ENCODE measurements at places on chromosomes 2 and 18. TPM values are rescaled to one million over a fixed set of nuclear protein-coding genes. Genes with fewer than 3 reads are reported as not detected.

Gene ACOXL
- total RNA-seq = not detected

Gene SERPINB10
- total RNA-seq = 0.20 TPM

Gene STARD6
- not detected for total RNA-seq

Gene MSTN
- not detected for total RNA-seq

Gene LIMS3
- 3.2 TPM for total RNA-seq

Gene RNF125
- total RNA-seq = 3.3 TPM

Gene SP5
- not detected for total RNA-seq

Gene CTAGE1
- total RNA-seq = not detected

Gene PRKCE
- total RNA-seq = 22.3 TPM

Gene UPP2
- total RNA-seq = not detected

DNA sequence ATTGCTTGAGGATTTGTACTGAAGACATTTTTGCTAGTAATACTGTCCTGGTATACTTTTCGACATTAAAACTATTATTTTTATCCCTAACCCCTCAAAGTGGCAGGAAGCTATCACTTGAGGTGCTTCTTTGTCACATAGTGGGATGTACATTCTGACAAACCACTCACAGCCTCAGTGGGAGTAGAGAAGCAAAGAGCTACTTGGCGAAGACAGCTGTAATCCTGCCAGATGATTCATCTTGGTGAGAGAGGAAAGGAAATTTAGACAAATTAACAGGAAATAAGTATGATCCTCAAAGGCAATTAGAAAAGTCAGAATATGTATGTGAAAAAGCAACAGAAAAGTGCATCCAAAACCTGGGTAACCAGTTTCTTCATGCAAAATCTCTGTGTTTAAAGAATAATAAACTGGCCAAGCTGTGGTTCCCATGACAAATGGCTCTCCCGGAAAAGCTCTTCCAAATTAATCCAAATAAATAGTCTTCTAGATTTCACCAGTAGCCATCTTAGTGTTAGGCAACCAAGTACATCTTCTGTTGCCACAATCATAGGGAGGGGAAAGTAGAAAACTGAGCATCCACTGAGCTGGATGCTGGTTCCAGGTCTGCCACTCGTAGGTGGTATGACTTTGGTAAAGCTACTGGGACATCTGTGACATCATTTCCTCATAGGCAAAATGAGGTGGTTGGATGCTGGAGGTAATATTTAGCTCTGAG lies 308.0 kb upstream of the LYPD1 start:
- no peak for DNase-seq

DNA sequence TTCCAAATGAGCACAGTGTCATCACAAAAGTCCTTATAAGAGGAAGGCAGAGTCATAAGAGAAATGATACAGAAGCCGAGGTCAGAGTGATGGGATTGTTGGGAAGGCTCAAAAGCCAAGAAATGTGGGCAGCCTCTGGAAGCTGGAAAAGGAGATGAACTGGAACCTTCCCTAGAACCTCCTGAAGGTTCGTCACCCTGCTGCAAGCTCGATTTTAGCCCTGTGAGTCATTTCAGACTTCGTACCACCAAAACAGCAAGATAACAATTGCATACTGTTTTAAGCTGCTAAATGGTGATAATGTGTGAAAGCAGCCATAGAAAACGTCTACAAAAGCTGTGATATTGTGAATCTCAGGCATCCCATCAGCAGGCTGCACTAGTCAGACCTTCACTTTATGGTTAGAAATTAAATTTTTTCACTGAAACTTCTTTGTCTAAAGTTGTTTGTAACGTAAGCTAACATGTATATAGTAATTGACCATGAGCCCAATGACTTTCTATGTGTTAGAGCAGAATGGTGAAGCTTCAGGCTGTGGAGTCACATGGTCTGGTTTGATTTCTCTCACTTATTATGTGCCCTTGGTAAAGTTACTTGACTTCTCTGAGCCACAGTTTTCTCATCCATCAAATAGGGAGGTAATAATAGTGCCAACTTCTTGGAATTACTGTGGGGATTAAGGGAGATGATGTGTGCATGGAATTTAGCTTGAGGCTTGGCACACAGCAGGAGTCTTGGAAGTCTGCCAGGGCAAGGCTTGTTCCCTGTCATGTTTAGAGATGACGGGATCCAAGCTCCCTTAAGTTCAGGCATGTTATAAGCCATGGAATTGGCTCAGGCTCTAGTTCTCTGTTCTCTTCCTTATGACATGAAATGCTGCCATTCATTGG lies 132.0 kb upstream of the CCDC195 start:
- DNase-seq = no peak

DNA sequence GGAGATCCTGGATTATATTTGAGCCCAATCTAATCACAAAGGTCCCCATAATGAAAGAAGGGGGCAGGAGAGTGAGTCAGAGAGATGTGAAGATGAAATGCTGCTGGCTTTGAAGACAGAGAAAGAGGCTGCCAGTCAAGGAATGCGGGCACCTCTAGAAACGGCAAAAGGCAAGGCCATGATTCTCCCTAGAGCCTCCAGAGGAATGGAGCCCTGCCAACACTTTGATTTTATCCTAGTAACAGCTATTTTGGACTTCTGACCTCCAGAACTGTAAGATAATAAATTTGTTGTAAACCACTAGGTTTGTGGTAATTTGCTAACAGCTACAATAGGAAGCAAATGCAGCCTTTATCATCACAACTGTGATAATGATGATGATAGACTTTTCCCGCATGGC lies 32.9 kb downstream of the LBH start:
- DNase-seq = no peak

- DNase-seq = no peak
Observed at GRCh38 chr2:41000374-41000773, 548.5 kb upstream of the SLC8A1 start.

DNA sequence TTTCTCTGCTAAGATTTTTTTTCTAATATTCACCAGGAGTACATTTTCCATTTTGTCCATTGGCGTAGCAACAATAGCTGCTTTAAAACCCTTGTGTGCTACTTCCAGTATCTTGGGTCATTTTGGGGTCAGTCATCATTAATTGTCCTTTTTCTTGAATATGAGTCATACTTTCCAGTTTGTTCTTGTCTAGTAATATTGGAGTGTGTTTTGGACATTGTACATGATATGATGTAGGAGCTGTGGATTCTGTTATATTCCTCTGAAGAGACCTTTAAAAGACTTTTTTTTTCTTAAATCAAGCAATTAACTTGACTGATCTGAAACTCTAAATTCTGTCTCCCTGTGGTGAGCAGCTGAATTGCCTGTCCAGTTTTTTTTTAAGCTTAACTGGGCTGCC lies 40.8 kb downstream of the AGPS start:
- DNase-seq = no peak

GRCh38 chr2:174485788-174486562 lies 854 bp downstream of the GPR155 start:
- DNase-seq = peak; percentile 46

GRCh38 chr2:8575834-8576423 lies 105.9 kb upstream of the ID2 start:
- DNase-seq = no peak

DNA sequence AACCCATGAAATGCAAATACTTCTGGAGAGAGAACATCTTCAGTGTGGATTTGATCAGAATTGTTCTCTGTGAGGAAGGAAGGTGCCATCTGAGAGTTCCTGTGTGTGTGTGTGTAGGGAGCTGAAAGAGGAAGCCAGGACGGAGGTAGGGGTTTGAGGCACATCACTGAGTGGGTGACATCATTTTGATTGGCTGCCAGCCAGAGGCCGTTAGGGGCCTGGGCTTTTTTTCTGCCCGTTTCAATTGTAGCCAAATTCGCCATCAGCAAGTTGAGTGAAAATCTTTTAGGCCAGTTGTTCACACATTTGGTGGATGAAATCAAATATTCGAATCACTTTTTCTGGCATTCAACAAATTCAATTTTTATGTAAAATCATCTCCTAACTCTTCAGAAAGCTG lies 48.9 kb downstream of the TSN start:
- no peak for DNase-seq

DNA sequence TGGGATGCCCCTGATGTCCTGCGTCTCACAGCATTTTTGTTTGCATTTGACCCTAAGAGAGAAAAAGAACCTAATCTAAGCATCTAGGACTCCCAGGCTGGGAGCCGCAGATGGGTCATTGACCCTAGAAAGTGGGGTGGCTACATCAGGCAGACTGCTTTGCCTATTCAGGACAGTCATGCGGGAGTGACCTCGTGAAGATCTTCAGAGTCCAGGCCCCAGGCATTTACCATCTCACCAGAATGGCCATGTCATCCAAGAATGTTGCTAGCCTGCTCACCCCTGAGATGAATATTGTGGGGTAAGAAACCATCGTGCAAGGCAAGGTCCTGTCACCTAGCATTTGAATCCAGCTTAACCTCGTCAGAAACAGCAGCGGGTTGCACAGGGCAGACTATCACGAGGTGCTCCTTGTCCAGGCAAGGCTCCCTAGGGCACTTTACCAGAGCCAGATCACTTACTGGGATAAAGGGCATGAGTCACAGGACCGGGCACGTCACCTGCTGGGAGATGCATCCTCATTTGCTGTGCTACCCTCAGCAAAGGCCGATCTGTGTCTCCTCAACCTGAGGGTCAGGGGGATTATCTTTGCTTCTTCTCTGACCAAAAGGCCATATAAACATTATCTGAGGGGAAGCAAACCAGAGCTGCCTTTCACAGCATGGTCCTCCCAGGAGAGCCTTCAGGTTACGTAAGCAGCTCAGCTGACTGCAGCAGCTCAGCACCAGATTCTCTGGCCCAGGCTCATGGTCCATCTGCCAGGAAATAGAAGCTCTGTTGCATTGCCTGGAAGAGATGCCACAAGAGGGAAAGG lies 162.3 kb downstream of the ACKR3 start:
- peak; percentile 88 for DNase-seq

GRCh38 chr2:167862296-167862695 lies 385.1 kb downstream of the STK39 start:
- no peak for DNase-seq

DNA sequence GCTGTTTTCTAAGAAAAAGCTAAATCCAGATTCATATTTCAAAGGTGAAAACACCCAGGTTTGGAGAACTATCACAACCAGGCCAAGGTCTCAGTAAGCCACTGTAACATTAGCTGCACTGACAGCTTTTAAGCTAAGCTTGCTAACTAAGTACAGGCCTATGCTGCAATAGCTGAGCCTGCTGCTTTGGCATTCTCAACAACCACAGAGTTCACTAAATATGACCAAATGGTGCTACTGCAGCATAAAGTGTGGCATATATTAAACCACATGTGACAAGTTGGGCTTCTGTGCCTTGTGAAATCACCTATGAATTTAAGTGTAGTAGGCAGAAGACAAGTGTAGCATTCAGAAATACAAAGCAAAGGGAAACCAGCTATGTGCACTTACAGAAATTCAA lies 206.7 kb downstream of the TCF4 start:
- no peak for DNase-seq

GRCh38 chr2:234422981-234423431 lies 73.9 kb downstream of the ARL4C start:
- DNase-seq = no peak

- DNase-seq = no peak
Observed at GRCh38 chr2:27214941-27215340, 2.2 kb upstream of the CAD start.

DNA sequence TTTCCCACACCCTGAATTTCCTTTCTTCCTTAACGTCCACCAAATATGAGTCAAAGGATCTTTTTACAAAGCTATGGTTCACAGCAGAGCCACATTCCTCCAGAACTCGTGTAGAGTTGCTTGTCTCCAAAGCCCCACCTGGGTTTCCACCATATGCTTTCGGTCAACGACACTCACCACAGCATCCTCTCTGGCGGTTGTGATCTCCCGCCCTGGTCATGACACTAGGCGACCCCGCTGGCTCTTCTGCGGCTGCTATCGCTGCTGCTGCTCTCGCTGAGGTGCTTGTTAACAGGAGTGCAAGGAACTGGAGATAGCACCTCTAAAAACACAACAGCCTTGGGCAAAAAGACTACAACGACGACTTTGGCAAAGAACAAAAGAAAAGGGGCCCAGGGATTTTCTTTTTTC lies 340 bp downstream of the SLC40A1 start:
- peak; percentile 65 for DNase-seq

DNA sequence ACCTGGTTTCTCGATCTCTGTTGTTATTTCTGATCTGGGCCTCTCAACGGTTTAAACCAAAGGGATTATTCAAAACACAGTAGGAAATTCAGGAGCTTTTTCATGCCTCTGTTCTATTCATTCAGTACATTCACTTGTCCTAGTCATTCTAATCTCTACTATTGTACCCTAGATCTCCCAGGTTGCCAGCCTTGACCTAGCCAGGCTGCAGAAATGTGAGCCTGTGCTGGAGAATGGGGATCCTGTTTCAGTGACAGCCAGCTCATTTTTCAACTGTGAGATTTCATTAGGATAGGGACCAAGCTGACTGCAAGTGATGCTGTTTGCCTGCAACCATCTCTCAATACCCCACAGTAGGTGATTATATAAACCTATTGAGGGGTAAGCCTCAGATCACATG lies 186.2 kb downstream of the CMPK2 start:
- DNase-seq = no peak

GRCh38 chr2:1997976-1998375 lies 253.7 kb upstream of the PXDN start:
- no peak for DNase-seq

- DNase-seq = no peak
Observed at GRCh38 chr18:47683774-47684173, 246.7 kb downstream of the SMAD2 start.

GRCh38 chr18:45687621-45688020 lies 36.4 kb upstream of the SLC14A1 start:
- no peak for DNase-seq

DNA sequence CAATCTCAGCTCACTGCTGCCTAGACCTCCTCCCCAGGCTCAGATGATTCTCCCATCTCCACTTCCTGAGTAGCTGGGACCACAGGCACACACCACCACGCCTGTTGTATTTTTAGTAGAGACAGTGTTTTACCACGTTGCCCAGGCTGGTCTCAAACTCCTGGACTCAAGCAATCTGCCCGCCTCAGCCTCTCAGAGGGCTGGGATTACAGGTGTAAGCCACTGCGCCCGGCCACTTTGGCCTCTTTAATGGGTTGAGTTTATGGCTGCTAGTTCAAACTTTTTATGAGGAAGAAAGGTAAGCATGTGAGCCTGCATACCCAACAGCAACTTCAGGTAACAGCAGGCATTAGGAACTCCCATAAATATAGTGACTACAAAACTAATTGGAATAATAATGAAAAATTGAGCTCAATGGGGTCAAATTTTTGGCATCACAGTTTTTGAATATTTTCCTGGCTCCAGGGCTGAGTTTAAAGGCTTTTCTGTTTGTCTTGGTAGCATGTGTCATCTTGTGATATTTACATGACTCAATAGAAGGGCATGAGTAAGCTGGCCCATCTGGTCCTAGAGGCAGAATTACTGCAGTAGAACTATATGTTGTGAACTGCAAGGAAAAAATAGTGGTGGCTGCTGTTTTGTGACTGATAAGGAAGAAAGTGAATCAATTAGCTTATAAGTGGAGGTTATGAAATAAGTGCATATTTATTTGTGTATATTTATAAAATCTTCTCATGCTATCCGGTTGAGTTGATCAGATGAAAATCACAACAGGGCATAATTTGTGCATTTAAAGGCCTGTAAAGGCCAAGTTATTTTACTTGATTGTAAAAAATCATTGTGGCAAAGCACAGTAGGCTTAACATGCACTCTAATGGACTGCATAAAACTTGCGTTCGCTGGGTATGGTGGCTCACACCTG lies 24.8 kb downstream of the GALM start:
- no peak for DNase-seq

GRCh38 chr2:101738649-101739048 lies 41.1 kb downstream of the MAP4K4 start:
- no peak for DNase-seq

GRCh38 chr18:79681484-79682387 lies 2.1 kb downstream of the CTDP1 start:
- no peak for DNase-seq

- DNase-seq = peak; percentile 76
Observed at GRCh38 chr2:223930103-223930976, 14.8 kb downstream of the WDFY1 start.

- DNase-seq = no peak
Observed at GRCh38 chr2:232398293-232399034, 8.2 kb upstream of the ALPG start.

All from heart left ventricle (tissue), 16 donors.